ENCODE measurements at places on chromosomes 4 and X.

- no peak for DNase-seq
Observed at GRCh38 chr4:160403081-160403480, 1300.2 kb downstream of the RAPGEF2 start.

- DNase-seq, result no peak
Observed at GRCh38 chr4:87298362-87298761, 24.3 kb downstream of the HSD17B13 start.

DNA sequence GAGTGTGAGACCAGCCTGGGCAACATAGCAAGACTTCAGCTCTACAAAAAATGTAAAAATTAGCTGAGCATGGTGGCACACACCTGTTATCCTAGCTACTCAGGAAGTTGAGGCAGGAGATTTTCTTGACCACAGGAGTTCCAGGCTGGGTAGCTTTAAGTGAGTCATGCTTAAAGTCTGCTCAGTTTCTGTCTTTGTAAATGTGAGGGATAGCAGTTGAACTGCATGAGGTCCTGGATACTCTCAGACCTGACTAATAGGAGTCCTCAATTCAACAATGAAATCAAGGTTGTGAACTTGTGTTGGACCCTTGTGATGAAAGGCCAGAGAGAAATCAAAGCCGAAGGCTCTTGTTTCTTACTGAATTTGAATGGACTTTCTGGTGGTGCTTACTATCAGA is 45.2 kb downstream of the STARD8 start:
- DNase-seq, result no peak

DNA sequence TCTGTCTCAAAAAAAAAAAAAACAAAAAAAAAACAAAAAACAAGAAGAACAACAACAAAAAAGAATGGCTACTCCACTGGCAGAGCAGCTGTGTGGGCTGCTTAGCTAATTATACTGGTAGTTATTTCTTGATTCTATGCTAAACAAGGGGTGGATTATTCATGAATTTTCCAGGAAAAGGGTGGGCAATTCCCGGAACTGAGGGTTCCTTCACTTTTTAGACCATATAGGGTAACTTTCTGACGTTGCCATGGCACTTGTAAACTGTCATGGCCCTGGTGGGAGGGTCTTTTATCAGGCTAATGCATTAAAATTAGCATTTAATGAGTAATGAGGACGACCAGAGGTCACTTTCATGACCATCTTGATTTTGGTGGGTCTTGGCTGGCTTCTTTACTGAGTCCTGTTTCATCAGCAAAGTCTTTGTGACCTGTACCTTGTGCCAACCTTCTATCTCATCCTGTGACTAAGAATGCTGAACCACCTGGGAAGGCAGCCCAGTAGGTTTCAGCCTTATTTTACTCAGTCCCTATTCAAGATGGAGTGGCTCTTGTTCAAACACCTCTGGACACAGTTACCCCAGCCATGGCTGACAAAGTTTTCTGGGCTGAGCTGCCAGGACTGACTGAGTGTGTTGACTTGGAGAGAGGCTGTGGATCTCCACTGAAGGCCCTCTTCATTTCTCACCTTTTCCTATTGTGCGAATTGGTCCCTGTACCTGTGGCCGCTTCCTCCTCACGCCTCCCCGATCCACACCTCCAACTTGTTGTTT is 1.3 kb upstream of the OCIAD2 start:
- DNase-seq, result no peak

GRCh38 chr4:60314416-60314815 is 885.7 kb upstream of the ADGRL3 start:
- no peak for DNase-seq
